ENCODE measurements at places on chromosomes 3 and 15. TPM values are rescaled to one million over a fixed set of nuclear protein-coding genes. Genes with fewer than 3 reads are reported as not detected.

Gene FOXB1
- not detected for total RNA-seq

Gene IL17RE
- 0.49 TPM for total RNA-seq

Gene CBLB
- total RNA-seq: 29.0 TPM

Gene CLSTN2
- 18.4 TPM for total RNA-seq

Gene ANKUB1
- 0.25 TPM for total RNA-seq

Gene SPG21
- 35.4 TPM for total RNA-seq

Gene SAMD7
- total RNA-seq: not detected

Gene GRAMD1C
- 6.4 TPM for total RNA-seq

Gene IMPG2
- 1.7 TPM for total RNA-seq

Gene EIF4E3
- 21.4 TPM for total RNA-seq

Gene ITPKA
- 1.2 TPM for total RNA-seq

Gene AEN
- 2.7 TPM for total RNA-seq

Gene TMEM40
- not detected for total RNA-seq

Gene MESP2
- not detected for total RNA-seq
